Caudate nucleus (tissue), 63 donors: ENCODE measurements at places on chromosomes 11 and 22.

DNA sequence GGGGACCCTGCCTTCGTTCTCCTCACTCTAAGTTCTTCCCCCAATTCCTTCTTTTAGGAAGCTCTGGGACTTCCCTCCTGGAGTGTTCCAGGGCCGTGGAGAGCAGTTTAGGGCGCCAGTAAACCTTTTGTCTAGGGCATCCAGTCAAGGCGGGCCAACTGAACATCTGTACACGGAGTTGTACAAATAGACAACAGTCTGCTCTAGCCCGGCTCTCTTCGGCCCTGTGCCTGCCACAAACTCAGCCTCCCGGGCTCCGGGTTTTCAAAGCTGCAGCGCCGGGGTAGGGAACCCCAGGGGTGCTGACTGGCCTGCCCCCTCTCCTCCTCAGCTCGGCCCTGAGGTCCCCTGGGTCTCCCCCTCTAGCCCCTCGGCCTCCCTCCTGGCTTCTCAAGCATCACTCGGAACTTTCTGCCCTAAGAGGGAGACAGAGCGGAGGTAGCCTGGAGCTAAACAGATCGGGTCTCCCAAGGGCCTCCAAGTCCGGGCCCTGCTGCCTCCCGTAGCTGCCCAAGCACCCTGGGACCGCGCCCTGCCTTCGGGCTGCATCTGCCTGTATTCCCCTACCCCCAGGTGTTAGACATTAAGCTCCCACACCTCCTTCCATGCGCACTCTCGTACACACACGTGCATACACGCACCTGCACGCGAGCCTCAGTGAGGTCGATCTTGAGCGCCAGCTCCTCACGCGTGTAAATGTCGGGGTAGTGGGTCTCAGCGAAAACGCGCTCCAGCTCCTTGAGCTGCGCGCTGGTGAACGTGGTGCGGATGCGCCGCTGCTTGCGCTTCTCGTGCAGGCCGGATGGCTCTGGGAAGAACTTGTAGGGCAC is 3.3 kb downstream of the PHOX2A start:
- DNase-seq: no peak

DNA sequence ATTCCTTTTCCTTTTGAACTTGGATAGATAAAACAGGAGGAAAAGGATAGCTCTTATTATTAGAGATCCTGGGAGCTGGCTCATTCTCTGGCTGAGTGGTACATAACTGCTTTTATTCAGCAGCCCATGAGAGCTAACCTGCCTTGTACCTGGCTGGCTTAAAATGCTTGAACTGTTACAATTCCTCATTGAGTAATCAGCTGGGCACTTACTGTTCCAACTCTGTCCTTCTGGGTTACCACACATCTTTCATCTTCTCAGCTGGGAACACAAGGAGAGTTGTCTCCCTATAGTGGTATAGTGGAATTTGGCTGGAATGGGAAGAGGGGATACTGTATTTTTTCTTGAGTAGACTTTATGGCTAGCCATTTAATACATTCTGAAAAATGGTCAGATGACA is 39.8 kb upstream of the SPTBN2 start:
- DNase-seq: no peak

- DNase-seq: no peak
Measured at GRCh38 chr22:39292561-39293074, 26.8 kb downstream of the RPL3 start.

- no peak for DNase-seq
Measured at GRCh38 chr11:57980201-57980600, 43.5 kb upstream of the OR9Q1 start.
